ENCODE measurements at places on chromosomes 3 and 15. TPM values are rescaled to one million over a fixed set of nuclear protein-coding genes. Genes with fewer than 3 reads are reported as not detected.

- no peak for DNase-seq
These were observed 47.1 kb upstream of the C15orf39 start for GRCh38 chr15:75154461-75155062.

DNA sequence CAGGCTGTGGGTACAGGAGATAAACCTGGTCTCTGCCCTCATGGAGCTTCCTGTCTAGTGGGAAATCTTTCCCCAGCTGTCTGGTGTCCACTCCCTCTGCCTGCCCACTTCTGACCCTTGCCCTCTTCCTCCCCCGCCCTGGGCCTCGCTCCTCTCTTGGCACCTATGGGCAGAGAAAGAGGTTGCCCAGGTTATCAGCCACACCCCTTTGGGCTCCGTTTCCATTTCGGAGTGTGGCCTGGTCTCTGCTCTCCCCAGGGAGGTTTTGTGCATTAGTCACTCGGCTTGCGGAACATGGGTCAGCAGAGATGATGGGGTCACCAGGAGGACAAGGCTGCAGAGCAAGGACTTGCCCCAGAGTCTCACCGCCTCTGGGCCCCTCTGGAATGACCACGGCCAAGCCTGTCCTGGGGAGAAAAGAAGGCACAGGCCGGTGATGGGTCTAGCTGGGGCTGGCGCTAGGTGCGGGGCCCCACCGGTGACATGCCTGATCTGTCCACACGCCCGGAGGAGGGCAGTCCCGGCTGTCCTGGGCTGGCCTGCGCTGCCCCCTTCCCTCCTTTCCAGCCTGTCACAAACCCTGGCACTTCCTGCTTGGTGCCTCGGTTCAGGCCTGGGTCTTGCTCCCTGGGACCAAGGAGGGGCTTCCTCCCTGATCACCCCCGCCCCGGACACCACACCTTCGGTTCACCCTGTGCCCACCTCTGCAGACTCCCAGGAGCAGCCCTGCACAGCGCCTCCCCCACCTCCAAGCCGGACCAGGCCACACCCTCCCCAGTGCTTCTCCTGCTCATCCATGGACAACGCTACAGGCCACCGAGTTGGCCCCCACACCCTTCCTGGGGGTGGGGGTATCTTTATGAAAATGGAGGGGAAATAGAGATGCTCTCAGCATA, 35.6 kb upstream of the MUC4 start:
- DNase-seq = no peak

DNA sequence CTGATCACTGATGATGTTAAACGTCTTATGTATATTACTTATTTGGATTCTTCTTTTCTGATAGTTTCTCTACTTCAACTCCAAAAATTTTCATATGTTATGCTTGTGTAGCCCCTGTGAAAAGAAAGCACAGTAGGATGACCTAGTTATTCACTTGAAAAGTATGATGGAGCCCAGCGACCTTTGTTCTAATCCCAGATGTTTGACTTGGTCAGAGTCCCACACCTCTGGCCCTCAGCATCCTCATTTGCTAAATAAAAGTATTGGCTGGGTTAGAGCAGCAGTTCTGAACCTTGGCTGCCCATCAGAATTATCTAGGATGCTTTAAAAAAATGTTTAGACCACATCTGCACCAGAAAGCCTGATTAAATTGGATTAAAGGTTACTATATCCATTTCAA, 173.7 kb downstream of the ATG7 start:
- peak; percentile 37 for DNase-seq

Gene CAMK2N2
- 0.26 TPM for total RNA-seq

Gene EPHB3
- 3.6 TPM for total RNA-seq

Gene PLCL2
- total RNA-seq = 61.6 TPM

All from heart left ventricle (tissue), 16 donors.